ENCODE measurements at places on chromosomes 12 and 14. TPM values are rescaled to one million over a fixed set of nuclear protein-coding genes. Genes with fewer than 3 reads are reported as not detected.
A peak's percentile ranks its signal among the peaks of the same experiment; 100 is the strongest.

GRCh38 chr14:71610149-71610548, 322.1 kb upstream of the RGS6 start:
- DNase-seq, result no peak

DNA sequence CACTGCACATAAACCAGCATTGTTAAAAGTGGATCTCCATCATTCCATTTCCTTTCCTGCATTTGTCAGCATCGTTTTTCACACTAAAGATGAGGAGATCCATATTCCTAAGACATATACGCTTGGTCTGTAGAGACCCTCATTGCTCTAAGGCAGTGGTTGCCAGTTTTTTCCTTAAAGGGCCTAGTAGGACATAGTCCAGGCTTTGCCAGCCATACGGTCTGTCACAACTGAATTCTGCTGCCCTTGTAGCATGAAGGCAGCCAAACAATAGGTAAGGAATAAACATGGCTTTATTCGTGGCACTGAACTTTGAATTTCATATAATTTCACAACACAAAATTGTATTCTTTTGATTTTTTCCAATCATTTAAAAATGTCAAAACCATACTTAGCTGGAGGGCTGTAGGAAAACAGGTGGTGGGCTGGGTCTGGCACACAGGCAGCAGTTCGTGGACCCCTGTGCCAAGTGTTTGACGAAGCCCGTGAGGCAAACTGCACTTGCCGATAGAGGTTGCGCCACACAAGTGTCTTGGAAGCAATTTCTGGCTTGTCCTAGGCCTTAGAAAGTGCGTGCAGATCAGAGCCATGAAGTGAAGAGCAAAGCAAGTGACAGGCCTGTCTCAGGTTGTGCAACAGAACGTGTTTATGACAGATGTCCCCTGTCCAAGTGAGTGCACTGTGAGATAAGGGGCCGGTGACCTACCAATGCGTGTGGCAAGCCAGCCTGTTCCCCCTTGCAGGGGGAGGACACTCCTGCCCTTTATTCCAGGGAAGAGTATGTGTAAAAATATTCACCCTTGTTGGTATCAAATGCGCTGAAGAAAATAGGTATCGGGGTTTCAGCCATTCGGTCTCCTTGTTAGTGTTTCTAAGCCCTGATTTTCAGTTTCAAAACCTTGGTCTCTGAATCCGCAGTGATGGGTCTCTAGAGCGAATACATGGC, 916 bp upstream of the CHPT1 start:
- peak; percentile 34 for DNase-seq

- DNase-seq, result no peak
These were observed 10.2 kb upstream of the TMEM119 start for GRCh38 chr12:108607981-108608600.

MYF5 gene
- total RNA-seq, result not detected

GRCh38 chr12:39587225-39587624, 32.4 kb downstream of the ABCD2 start:
- no peak for DNase-seq

DNA sequence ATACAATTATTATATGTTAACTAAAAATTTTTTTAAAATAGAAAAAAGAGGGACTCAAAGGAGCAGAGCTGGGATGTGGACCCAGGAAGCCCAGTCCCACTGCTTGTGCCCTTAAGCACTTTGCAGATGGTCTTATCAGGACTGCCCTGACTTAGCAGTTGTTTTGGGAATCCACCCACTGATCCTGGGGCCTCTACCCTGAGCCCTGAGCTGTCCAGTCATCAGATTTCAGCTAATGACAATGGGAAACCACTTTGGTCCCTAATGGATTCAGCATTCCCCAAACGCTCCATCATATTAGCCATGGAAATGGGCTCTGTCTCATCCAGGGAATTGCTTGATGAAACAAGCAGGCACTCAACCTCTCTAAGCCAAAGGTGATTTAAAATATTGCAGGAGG, 22.5 kb upstream of the WSCD2 start:
- DNase-seq, result no peak

GRCh38 chr14:92135269-92135668, 13.5 kb downstream of the CPSF2 start:
- DNase-seq, result no peak

ACSM4 gene
- not detected for total RNA-seq

GRCh38 chr12:120321382-120322202, 6.0 kb downstream of the PLA2G1B start:
- DNase-seq, result peak; percentile 59

NCKAP5L gene
- 22.0 TPM for total RNA-seq

RNU4-1 gene
- total RNA-seq, result 1,216 TPM

DNA sequence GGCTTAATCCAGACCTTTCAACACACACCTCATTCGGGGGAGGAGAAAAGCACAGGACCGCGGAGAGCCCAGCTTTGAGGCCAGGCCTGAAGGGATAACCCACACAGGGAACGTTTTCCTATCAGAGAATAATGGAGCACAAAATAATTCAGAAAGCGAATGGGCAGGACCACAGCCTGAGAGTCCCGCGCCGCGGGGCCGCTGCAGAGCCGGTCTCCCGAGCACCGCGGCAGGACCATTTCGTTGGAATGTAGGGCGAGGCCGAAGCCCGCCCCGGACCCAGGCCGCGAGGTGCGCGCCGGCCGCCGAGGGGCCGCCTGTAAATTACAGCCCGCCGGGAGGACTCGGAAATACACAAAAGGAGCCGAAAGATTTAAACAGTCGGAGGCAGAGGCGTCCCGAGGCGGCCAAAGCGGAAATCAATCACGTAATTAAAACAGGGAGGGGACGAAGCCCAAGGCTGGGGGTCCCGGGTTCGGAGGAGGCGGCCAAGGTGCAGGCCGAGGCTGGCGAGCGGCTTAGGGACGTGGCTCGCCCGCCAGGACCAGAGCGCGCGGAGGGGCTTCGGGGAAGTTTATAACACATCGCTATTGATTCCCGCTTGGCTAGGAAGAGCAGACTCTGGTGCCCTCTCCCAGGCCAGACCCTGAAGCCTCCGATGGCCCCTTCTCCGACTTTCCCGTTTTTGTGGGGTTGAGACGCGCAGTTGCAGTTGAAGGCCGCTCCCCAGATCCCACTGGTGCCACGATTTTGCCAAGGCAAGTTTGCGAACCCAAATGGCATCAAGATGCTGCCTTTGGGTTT, 6.3 kb upstream of the HOXC4 start:
- no peak for DNase-seq

- DNase-seq, result peak; percentile 10
These were observed 115.9 kb upstream of the TBX3 start for GRCh38 chr12:114799574-114800487.

CAPZA3 gene
- 0.20 TPM for total RNA-seq

OTUB2 gene
- total RNA-seq, result 2.1 TPM

GRCh38 chr12:93713060-93713459, 35.9 kb downstream of the CRADD start:
- DNase-seq, result no peak

AICDA gene
- total RNA-seq, result 2.2 TPM

DNA sequence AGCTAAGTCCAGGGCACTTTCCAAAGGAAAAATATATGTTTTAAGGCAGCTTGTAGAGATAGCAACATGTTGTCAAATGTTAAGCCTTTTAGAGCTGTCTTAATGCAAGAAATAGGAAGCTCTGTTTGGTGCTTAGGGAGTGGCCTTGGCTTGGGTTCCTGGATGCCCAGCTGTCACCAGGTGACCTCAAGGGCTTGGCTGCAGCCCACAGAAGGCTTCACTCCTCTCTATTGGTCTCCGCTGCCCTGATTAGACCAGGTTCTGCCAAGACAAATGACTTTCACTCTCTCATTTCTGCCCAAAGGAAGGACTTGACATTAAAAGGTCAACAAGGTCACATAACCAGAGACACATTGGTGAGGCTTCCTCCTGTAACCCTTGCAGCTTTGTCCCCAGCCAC, 76.8 kb downstream of the WSCD2 start:
- DNase-seq, result no peak

CD9 gene
- 139 TPM for total RNA-seq

ERBB3 gene
- total RNA-seq, result 228 TPM

DNA sequence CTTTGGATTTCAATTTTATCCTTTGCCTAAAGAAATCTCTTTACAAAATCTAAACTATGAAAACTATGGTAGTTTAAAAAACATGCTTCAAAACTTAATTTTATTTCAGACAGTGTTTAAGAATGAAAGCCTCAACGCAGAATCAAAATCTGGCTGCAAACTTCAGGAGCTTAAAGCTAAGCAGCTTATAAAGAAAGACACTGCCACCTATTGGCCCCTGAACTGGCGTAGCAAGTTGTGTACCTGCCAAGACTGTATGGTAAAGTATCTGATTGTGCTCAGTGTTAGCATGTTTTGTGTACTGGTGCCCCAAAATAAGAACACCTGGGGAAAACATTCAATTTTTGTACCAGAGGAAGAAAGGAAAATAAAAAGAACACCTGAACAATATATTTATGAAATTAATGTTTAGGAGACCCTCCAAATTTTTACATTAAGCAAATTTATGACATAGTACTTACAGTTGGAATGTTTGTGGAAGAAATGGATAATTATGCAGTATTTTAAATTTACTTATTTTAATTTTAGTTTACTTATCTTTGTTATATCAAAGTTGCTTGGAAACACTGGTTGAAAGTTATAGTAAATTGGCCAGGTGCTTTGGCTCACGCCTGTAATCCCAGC, 12.2 kb downstream of the UBR7 start:
- peak; percentile 55 for DNase-seq

TMPO gene
- 70.1 TPM for total RNA-seq

- peak; percentile 80 for DNase-seq
These were observed 40.1 kb downstream of the SMIM41 start for GRCh38 chr12:52119398-52120254.

DNA sequence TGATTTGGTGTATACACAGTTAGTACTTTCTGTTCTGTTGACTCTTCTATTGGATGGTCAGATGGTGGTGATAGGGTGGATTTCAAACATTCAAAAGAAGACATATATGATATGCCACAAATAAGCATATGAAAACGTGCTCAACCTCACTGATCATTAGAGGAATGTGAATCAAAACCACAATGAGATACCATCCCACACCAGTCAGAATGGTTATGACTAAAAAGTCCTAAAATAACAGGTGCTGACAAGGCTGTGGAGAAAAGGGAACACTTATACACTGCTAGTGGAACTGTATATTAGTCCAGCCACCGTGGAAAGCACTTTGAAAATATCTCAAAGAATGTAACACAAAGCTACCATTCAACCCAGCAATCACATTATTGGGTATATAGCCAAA, 425.5 kb downstream of the C12orf50 start:
- DNase-seq, result no peak

- no peak for DNase-seq
These were observed 66.9 kb downstream of the HMGA2 start for GRCh38 chr12:65891219-65891618.

MSRB3 gene
- total RNA-seq, result 95.3 TPM

DNA sequence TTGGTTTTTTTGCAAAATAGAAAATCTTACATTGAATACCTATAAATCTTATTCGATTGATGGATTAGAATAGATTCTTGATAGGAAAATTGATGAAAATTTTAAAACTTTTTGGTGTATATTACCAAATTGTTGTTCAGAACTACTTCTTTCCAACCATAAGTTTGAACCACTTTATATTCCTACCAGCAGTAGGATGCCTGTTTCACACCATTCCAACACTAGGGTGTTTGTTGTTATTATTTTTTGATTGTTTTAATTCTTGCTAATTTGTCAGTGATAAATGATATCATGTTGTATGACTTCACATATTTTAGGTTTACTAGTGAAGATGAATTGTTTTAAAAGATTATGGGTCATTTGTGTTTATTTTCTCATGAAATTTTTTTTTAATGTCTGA, 43.4 kb downstream of the UTP20 start:
- DNase-seq, result no peak

- no peak for DNase-seq
These were observed 71.9 kb upstream of the GNPNAT1 start for GRCh38 chr14:52863334-52863700.

KRT77 gene
- not detected for total RNA-seq

- DNase-seq, result no peak
These were observed 296.1 kb upstream of the SYT1 start for GRCh38 chr12:78568321-78569020.

DNA sequence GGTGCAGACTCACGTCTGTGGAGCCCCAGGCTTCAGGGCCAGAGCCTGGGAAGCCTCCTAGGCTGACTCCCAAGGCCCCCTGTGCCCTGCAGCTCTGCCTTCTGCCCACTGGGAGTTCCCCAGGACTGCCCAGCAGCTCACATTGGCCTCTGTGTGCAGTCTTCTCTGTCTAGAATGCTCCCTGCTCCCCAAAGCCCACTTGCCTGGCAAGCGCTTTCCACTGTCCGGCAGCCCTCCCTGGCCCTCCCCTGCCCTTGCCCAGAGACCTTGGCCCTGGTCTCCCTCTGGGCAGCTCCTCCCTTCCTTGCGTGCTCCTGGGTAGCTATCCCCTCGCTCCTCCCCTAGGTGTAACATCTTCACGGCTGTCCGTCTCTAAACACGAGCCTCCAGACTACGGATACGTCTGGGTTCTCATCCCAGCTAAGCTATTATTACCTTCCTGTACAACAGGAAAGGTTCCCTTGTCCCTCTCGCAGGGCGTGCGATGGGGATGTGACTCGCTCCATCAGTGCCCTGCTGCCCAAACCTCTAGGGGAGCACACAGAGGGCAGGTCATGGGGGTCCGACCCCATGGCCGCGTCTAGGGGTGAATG, 325.5 kb upstream of the RTL1 start:
- DNase-seq, result no peak

NAA25 gene
- 15.8 TPM for total RNA-seq

DNA sequence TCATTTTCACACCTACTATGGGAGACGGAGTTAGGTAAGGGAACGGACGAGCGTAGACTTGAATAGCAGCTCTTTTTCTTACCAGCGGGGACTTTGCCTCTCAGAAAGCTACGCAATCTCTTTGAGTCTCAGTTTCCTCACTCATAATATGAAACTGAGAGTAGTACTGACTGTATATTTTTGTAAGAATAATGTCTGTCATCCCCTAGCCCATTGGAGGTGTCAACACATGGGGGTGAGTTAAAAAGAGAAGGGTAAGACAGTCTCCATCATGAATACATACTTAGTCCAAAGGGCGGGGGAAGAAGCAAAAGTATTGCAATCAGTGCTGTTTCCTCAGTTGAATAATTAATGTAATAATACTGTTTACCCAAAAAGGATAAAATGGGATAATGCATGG, 592.2 kb downstream of the NRXN3 start:
- DNase-seq, result no peak

GRCh38 chr12:108299980-108300696, 39.0 kb downstream of the CMKLR1 start:
- no peak for DNase-seq

- peak; percentile 19 for DNase-seq
These were observed 268 bp downstream of the NDUFB1 start for GRCh38 chr14:92121207-92121669.

GRCh38 chr12:7017870-7018349, 366 bp downstream of the LPCAT3 start:
- no peak for DNase-seq

SERPINA12 gene
- not detected for total RNA-seq

DNA sequence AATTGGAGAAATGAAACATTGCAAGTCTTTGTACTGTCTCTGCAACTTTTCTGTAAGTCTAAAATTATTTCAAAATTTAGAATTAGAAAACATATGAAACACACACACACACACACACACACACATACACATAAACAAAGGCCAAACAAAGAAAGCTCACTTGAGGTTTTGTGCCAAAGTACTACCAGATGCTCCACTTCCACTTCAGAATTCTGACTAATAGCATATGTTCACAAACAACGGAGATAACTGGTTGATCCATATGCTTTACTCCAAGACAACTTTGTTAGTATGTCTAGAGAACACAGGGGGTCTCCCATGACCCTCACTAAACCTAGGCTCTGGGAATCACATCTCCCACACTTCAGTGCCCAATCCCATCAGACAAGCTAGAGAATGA, 133.8 kb upstream of the CLEC14A start:
- DNase-seq, result no peak
